Airway epithelial cell (primary cell): ENCODE measurements at places on chromosomes 4 and X. TPM values are rescaled to one million over a fixed set of nuclear protein-coding genes. Genes with fewer than 3 reads are reported as not detected.

MTMR8 gene
- total RNA-seq, result 0.49 TPM in 1 of 2 replicates, not detected in the other

TMSB4X gene
- total RNA-seq, result 3,489 and 3,795 TPM in 2 replicates

AMMECR1 gene
- total RNA-seq, result 17.1 and 21.7 TPM in 2 replicates

UCP1 gene
- not detected in 2 replicates for total RNA-seq

CABS1 gene
- not detected in 2 replicates for total RNA-seq

MAGEE1 gene
- total RNA-seq, result 2.5 TPM in 2 replicates

HTN1 gene
- not detected in 2 replicates for total RNA-seq

ETDB gene
- total RNA-seq, result not detected in 2 replicates

ASB12 gene
- total RNA-seq, result not detected in 2 replicates
